Fibroblast of mammary gland (primary cell): ENCODE measurements at places on chromosomes 16 and 17.
A peak's percentile ranks its signal among the peaks of the same experiment; 100 is the strongest.

DNA sequence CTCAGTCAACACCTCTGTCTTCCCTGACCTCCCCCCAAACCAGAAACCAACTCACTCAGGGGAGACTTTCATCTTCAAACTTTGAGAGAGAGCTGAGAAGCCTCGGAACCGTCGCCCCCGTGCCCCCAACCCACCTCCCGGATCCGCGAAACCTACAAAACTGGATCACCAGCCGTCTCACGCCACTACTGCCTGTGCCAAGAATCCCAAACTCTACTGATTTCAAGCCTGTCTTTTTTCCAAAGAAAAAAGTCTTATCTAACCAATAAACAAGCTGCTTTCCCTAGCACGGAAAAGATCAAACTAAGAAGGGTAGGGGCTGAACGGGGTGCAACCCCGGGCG lies 2.0 kb downstream of the AXIN2 start:
- no peak for DNase-seq

GRCh38 chr16:53024045-53024444 lies 28.7 kb downstream of the CHD9NB start:
- no peak for DNase-seq

GRCh38 chr17:6350806-6351205 lies 84.1 kb downstream of the AIPL1 start:
- no peak for DNase-seq

- DNase-seq = peak; percentile 66
Observed at GRCh38 chr16:89534252-89534756, 26.1 kb downstream of the SPG7 start.

DNA sequence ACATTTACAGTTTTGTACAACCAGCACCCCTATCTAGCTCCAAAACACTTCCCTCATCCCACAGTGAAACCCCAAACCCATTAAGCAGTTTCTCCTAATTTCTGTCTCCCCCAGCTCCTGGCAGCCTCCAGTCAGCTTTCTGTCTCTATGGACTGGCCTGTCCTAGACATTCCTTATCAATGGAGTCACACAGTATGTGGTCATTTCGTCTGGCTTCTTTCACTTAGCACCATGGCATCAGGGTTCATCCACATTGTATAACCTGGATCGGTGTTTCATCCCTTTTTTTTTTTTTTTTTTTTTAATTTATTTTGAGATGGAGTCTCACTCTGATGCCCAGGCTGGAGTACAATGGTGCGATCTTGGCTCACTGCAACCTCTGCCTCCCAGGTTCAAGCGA lies 68.5 kb downstream of the ZDHHC7 start:
- no peak for DNase-seq

DNA sequence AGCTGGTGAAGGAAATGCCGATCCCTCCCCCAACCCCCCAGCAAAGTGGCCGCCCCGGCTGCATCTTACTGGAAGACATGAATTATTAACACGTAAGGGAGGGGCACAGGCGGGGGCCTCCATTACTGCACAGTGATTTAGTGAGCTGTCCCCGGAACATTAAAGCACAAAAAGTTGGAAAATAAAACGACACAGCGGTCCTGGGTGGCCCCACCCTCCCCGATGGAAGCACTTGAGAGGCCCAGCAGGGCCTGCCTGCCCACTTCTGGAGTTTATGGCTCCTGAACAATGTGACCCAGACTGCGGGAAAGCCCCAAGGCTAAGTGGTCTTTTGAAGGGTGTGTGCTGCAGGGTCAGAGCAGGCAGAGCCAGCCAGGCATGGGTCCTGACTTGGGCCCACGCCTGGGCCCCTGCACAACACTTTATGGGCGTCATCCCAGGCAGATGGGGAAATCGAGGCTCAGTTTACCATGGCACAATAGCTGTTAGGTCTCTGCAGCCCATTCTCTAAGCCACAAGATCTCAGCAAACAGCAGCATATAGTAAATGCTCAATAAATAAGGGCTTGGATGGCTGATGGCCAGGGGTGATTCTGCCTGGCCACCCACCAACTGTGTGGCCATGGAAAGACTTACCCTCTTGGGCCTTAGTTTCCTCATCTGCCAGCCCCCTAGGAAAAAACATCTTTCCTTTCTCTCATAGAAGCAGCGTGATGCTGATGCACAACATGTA lies 22.8 kb downstream of the CCDC102A start:
- no peak for DNase-seq

DNA sequence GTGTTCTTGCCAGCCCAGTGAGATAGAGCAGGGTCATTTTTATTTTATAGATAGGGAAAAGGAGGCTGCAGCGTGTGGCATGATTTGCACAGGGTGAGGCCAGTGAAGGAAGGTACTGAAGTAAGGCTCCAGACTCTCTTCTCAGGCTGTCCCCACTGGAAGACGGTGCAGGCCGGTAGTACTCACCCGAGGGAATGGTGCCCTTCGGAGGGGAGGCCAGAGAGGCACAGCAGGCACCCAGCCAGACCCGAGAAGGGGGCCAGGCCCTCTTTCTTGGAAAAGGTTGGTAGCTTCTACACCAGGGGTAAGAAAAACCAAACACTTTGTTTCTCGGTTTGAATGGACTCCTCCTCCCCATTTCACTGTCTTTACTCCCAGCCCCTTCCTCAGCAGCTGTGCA lies 288 bp downstream of the ANKRD40CL start:
- DNase-seq = no peak

DNA sequence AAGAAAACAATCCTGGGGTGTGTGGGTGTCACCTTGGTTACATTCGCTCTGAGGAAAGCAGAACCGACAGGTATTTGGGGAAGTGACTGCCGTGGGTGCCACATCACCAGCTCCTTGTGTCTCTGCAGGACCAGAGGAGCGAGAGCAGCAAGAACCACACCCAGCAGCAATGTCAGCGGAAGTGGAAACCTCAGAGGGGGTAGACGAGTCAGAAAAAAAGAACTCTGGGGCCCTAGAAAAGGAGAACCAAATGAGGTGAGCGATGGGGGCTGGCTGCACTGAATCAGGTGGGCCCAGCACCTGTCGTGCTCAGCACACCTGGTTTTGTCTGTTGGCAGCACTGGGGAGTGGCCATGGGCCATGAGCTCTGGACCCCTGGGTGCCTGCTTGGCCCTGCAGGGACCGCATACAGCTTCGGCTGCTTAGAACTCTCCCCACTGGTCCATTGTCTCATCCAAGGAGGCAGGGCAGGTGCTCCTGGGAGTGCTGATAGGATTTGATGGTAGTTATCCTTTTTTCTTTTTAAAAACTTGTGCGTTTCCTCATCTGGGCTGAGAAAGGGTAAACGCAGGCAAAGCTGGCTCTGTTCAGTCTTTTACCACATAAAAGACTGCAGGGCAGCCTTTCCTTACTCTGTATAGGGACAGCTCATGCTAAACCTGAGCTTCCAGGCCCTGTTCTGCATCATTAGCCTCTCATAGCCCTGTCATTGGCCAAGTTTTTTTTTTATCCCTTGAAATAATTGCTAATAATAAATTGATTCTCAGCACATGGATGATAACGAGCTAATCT lies 29.4 kb downstream of the HMOX2 start:
- DNase-seq = no peak

DNA sequence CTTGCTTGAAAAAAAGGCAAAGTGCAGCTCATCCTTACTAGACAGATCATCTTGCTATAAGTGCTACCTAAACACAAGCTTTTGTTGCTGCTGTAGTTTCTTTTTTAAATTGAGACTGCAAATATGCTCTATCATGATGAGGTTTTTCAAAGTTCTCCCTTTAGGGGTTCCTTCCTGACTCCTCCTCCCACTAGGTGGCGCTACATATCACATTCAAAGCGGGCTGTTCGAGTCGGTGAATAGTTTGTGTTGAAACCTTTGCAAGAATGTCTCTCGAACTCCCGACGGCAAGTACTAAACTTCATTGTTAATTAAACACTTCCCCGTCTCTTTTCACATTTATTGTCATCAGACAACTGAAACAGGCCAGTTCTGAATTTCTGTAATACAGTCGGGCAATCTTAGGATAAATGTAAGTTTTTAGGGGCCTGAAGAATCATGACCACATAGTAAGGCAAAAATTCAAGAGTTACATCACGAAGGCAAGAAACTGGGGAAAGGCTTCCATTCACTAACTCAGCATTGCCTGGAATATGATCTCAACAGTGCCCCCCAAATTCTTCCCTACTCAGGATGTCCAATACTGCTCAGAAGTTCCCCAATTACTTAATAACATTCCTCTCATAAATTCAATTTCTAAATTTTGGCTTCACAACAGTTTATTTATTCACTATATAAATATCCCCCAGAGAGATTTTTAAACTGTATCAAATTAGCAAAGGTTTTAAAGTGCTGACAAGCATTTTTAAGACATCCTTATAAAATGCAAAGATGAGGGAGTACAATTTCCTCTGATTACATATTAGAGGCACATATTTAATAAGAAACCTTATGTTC lies 6.7 kb downstream of the HS3ST3A1 start:
- peak; percentile 90 for DNase-seq

DNA sequence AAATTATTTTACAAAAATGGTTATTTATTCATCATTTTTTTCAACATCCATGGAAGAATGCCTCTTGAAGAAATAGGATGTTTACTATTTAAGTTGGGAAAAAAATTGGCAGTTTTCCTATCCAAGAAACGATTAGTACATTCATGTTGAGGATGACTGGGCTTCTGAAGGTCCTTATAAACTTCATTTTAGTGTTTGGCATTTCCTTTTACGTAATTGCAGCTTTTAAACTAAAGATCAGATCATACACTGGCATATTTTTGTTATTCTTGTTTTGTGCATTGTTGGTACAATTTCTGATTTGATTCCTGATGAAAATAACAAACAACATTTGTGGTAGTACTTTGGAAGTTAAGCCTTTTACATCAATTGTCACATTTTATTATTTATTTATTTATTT lies 11.5 kb downstream of the KCNJ16 start:
- DNase-seq = no peak

DNA sequence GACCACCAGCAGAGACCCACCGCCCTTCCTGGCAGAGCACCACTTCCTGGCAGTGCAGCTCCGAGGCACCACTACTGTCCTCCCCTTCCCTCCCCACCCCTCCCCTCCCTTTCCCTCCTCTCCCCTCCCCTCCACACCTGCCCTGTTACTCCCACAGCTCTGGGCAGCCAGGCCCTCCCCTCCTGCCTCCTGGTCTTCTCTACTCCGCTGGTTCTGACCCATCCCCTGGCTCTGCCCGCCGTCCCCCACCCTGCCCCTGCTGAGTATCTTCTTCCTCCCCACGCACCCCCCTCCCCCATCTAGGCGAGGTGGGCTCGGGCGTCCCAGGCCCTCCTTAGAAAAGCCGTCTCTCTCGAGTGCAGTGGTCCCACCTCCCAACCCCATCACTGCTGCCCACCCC lies 77.7 kb downstream of the AMFR start:
- no peak for DNase-seq

GRCh38 chr17:67289181-67289876 lies 44.3 kb upstream of the HELZ start:
- DNase-seq = peak; percentile 69

DNA sequence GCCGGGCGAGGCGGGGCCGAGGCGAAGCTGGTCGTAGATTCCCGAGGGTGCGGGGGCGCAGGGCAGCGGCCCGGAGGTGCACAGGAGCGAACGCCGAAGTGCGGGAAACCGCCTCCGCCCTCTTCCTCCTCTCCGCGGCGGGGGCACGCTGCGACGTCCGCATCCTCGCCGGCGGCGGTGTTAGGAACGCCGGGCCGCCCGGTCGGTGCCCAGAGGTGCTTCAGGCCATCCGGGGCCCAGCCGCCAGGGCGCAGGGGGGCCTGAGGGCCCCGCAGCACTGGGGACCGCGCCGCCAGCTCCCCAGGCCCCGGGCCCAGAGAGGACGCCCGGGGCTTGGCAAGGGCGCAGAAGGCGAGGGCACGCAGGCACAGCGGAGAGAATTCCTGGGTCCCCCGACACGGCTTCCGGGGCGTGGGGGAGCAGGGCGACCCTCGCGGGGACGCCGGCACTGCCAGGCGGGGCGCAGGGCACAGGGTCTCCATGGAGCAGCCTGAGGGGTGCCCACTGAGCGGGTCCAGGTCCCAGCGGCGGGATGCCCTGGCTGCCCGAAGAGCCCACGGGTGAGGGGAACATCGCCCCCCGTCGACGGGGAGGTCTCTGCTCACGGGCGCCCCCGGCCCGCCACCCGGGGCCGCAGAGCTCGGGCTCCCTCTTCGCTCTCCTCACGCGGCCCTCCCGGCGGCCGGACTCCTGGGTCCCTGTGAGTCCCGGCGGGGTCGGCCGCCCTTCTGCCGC lies 576 bp downstream of the EPOP start:
- no peak for DNase-seq

GRCh38 chr17:15501282-15501681 lies 33.9 kb upstream of the CDRT4 start:
- peak; percentile 15 for DNase-seq

GRCh38 chr17:9880582-9880999 lies 24.5 kb downstream of the RCVRN start:
- DNase-seq = peak; percentile 52

GRCh38 chr16:2720064-2720457 lies at the start of gene PRSS27:
PRSS27 (minus strand) TSS chr16:2720224; CDS start chr16:2720160, 64 bp downstream.
- no peak for DNase-seq

DNA sequence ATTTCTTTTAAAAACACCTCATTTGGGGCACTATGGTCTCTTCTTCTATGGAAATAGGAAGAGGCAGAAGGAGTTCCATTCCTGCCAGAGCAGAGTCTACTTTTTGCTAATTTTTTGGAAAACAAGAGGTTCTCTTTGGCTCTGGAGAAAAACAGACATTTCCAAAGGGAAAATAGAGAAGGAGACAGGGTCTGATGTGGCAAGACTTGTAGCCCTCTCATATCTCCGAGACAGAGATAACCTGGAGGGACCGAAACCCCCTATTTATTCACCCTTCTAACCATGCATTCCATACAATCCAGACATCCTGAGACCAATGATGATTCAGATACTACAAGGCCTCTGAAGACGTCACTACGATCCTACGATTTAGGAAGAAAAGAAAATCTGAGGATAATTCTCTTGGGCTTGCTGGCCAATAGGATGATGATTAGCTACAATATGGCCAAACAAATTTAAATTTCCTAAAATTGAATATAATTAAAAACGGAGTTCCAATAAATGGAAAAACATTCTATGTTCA lies 70.2 kb downstream of the HIC1 start:
- no peak for DNase-seq

- no peak for DNase-seq
Observed at GRCh38 chr17:16046966-16047365, 47.3 kb downstream of the TTC19 start.

DNA sequence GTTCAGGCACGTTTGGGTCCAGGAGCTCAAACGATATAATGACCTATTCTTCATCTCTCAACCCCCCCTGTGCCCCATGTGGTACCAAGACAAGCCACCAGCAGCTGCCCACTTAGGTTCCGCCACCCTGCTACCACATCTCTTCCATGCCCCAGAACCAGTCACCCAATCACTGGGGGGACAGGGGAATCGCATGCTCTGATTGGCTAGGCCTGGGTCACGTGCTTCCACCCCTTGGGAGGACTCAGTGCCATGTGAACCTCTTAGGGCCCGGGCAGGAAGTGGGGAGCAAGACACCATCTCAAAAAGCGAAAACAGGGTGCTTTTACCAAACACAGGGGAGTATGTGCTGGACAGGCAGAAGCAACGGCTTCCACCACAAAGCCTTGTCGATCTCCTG lies 91.3 kb downstream of the KATNIP start:
- no peak for DNase-seq

- DNase-seq = peak; percentile 95
Observed at GRCh38 chr17:39928858-39929645, 1.5 kb downstream of the LRRC3C start.

- DNase-seq = peak; percentile 86
Observed at GRCh38 chr17:75632863-75633485, at the start of gene SMIM5. SMIM5 (plus strand) TSS chr17:75633434; CDS start chr17:75640202, 6,768 bp downstream.
